ENCODE measurements at places on chromosomes 1 and 21.

- H3K4me1 ChIP-seq: no peaks in the 10 kb centered on the region
- no peak for DNase-seq
- H3K36me3 ChIP-seq: no peaks in the 10 kb centered on the region
- H3K27me3 ChIP-seq: no peaks in the 10 kb centered on the region
- H3K4me3 ChIP-seq: no peak overlapping the region
Observed at GRCh38 chr1:207430602-207431001, 23.5 kb upstream of the CR2 start.

DNA sequence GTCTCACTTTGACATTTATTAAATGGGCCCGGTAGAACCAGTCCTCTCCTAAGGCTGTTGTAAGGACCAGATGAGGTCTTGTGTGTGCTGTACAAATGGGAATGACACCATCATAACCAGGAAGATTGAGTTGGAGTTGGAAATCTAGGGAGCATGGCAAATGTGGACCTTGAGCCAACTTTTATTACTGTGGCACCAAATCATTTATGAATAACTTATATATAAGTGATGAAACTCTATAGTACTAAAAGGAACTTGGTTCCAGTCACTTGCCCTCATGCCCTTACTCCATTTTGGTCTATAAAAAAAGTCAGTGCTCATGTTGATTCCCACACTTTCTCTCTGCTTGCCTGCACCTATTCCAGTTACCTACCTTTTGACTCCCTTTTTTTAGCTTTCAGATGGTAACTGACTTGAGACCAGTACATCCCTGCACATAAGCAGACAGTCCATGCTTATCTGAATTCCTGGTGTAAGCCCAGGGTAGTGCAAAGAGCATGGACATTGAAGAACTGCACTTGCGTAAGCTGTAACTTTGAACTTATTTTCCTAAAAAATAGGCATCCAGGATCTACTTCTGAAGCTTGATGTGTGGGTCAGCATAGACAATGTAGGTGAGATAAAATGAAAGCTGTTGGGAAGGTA, 210.6 kb downstream of the PBX1 start:
- H3K27ac ChIP-seq: no peak overlapping the region
- no peaks in the 10 kb centered on the region for H3K27me3 ChIP-seq
- DNase-seq: no peak
- peaks cover 42% of the 10 kb centered on the region for H3K4me1 ChIP-seq
- no peaks in the 10 kb centered on the region for H3K36me3 ChIP-seq
- H3K4me3 ChIP-seq: no peak overlapping the region

DNA sequence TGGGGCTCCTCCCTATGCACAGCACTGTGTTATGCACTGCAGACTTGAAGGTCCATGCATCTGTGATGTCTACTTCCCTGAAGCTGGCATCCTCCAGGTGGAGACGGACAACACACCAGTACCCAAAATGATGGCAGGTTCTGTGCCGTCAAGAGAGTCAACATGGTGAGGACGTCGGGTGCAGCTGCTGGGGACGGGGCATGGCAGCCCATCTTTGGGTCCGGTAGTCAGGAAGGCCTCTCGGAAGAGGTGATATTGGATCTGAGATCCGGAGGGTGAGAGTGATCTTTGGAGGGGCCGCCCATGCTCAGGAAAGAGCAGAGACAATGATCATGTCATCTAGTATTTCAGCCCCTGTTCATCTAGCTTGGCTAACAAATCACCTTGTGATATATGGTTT, 104.1 kb downstream of the RIPK4 start:
- DNase-seq: no peak
- H3K4me3 ChIP-seq: no peak overlapping the region
- H3K27ac ChIP-seq: no peak overlapping the region

GRCh38 chr1:10986525-10986890, 25.9 kb upstream of the TARDBP start:
- H3K4me1 ChIP-seq: no peaks in the 10 kb centered on the region
- no peaks in the 10 kb centered on the region for H3K36me3 ChIP-seq
- H3K27me3 ChIP-seq: peaks cover 21% of the 10 kb centered on the region
- H3K27ac ChIP-seq: no peak overlapping the region
- no peak for DNase-seq

DNA sequence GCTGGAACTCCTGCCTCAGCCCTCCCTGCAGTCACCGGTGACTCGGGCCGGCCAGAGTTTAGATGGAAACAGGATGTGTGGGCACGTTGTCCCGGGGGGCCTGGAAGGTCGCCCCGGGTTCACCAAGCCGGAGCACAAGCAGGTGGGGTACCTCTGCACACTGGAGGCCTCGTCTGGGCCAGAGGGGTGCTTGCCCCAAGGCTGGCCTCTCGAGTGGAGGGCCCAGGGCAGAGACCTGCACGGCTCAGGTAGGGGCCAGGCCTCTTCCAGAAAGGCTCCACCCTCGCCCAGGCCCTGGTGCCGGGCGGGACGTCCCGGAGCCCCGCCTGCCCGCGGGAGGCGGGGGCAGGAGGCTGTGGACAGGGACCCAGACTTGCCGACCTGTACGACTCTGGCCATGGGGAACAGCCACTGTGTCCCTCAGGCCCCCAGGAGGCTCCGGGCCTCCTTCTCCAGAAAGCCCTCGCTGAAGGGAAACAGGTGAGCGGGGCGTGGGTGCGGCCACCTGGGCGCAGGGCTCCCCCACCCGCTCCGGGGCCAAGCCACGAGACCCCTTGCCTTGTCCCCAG, at the start of gene PLEKHN1:
PLEKHN1 (plus strand) TSS at position 348 of the 569 bp plus-strand sequence; CDS start at position 398, 50 bp downstream.
- peak; percentile 45 for DNase-seq
- H3K36me3 ChIP-seq: peaks cover 20% of the 10 kb centered on the region
- H3K27me3 ChIP-seq: peaks cover 5% of the 10 kb centered on the region
- peak within 1 kb of the TSS; percentile 92 for H3K4me3 ChIP-seq

GRCh38 chr1:46284058-46284457, 19.4 kb downstream of the LRRC41 start:
- no peak overlapping the region for H3K4me3 ChIP-seq
- H3K27me3 ChIP-seq: no peaks in the 10 kb centered on the region
- H3K4me1 ChIP-seq: peaks cover 13% of the 10 kb centered on the region
- no peak for DNase-seq
- no peak overlapping the region for H3K27ac ChIP-seq

DNA sequence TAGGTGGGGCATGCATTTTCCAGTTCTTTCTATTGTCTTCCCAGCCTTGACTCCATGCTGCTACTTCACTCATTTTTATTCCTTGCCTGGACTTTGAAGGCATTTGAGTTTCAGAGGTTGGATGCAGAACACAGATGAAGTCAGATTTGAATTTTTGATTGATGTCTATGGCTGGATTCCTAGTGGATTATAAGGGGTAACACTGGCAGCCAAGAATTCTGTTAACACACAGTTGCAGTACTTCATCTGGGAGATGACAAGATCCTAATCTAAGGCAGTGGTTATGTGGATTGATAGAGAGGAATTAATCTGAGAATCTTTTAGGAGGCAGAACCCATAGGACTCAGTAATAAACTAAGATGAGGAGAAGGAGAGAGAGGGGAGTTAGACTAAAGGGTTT, 439.0 kb upstream of the USP24 start:
- no peak for DNase-seq
- H3K27ac ChIP-seq: no peak overlapping the region
- H3K4me3 ChIP-seq: no peak overlapping the region
- no peaks in the 10 kb centered on the region for H3K27me3 ChIP-seq

DNA sequence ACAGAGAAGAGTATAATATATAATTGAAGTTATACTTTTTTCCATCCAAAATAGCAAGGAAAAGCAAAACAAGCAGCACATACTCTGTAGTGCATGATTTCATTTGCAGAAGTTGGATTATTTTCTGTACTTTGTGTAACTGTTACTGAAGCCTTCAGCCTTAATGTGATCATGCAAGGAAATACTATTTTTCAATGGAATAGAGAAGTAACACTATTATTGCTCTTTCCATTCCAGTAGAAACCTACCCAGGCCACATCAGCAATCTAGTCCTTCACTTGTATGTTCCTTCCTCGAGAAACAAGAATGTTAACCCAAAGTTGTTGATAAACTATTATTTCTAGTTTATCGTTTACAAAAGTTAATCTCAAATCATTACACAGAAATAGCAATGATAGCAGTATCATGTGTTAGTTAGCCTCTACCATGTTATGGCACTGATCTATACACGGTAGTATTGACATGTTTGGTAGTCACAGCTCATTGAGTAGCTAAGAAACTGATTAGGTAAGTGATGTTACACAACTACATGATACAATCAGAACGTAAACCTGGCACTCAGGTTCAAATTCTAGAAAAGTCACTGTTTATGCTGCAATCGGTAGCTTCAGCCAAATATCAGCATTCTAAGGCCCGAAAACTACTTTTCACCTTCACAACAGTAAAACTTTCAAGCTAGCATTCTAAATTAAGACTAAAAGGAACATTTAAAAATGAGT, 37.6 kb upstream of the CHRM3 start:
- H3K4me3 ChIP-seq: no peak overlapping the region
- H3K36me3 ChIP-seq: no peaks in the 10 kb centered on the region
- no peaks in the 10 kb centered on the region for H3K4me1 ChIP-seq
- no peak for DNase-seq
- H3K27ac ChIP-seq: no peak overlapping the region

- no peak for DNase-seq
- no peak overlapping the region for H3K27ac ChIP-seq
- H3K27me3 ChIP-seq: no peaks in the 10 kb centered on the region
- no peaks in the 10 kb centered on the region for H3K36me3 ChIP-seq
- H3K4me3 ChIP-seq: no peak overlapping the region
Observed at GRCh38 chr1:46621930-46622329, 5.3 kb upstream of the MOB3C start.

DNA sequence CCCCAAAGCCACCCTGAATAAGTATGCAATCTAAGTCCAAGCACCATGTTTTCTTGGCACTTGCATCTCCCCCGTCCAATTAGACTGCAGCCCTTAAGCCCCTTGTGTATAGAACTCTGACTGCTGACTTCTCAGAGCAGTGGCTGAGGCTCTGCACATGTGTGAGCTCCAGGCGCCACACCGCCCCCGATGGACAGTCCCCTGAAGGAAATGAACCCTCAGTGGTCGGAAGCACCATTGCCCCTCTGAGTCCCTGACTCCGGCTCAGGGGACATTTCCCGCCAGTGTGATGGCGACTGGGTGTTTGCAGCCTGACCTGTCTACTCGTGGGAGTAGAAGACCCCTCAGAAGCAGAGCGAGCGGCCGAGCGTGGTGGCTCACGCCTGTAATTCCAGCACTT, 37.2 kb upstream of the SCCPDH start:
- no peaks in the 10 kb centered on the region for H3K36me3 ChIP-seq
- H3K4me1 ChIP-seq: no peaks in the 10 kb centered on the region
- no peak overlapping the region for H3K4me3 ChIP-seq

- no peak for DNase-seq
- H3K27me3 ChIP-seq: no peaks in the 10 kb centered on the region
- H3K27ac ChIP-seq: no peak overlapping the region
- peaks cover 10% of the 10 kb centered on the region for H3K36me3 ChIP-seq
Observed at GRCh38 chr1:54284781-54285529, 85.0 kb downstream of the MRPL37 start.

- no peaks in the 10 kb centered on the region for H3K36me3 ChIP-seq
- no peak overlapping the region for H3K4me3 ChIP-seq
- H3K4me1 ChIP-seq: no peaks in the 10 kb centered on the region
- no peak for DNase-seq
- H3K27ac ChIP-seq: no peak overlapping the region
Observed at GRCh38 chr1:214086945-214087344, 99.2 kb downstream of the PROX1 start.

- no peak overlapping the region for H3K4me3 ChIP-seq
- H3K27ac ChIP-seq: peak overlapping the region; percentile 70
- H3K27me3 ChIP-seq: no peaks in the 10 kb centered on the region
Observed at GRCh38 chr21:28959367-28960099, 33.1 kb downstream of the LTN1 start.

DNA sequence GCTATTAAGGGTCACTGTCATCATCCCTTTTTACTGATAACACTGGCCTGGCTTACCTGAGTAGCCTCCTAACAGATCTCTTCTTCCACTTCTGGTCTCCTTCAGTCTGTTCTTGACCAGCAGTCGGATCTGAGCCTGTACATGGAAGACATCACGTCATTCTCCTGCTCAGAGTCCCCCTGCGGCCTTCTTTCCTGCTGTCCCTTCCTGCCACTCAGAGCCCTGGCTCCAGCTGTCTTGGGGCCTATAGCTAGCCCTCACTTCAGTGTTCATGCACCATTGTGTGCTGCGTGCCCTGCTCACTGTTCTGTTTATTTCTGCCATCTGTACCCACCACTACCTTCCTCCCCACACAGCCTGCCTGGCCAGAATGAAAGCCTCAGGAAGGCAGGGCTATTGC, 8.4 kb downstream of the ADARB1 start:
- no peak overlapping the region for H3K4me3 ChIP-seq
- H3K27me3 ChIP-seq: no peaks in the 10 kb centered on the region
- DNase-seq: no peak
- no peak overlapping the region for H3K27ac ChIP-seq
- H3K36me3 ChIP-seq: peaks cover 42% of the 10 kb centered on the region
- H3K4me1 ChIP-seq: peaks cover 37% of the 10 kb centered on the region

DNA sequence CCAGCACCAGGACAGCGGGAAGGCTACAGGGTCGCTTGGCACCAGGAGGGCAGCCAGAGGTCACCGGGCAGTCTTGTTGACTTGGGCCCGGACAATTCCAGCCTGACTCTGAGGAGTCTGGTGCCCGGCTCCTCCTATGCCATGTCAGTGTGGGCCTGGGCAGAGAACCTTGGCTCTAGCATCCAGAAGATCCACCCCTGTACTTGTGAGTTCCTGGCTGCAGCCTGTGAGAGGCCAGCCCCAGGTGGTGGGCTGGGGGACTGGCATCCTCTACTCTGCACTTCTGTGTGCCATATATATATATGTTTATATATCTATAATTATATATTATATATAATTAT, 11.6 kb upstream of the PTPN7 start:
- DNase-seq: no peak
- no peaks in the 10 kb centered on the region for H3K36me3 ChIP-seq
- no peaks in the 10 kb centered on the region for H3K4me1 ChIP-seq

- no peak overlapping the region for H3K27ac ChIP-seq
- no peaks in the 10 kb centered on the region for H3K36me3 ChIP-seq
- H3K4me3 ChIP-seq: no peak overlapping the region
- no peak for DNase-seq
- no peaks in the 10 kb centered on the region for H3K27me3 ChIP-seq
Observed at GRCh38 chr1:44348061-44348485, 7.0 kb downstream of the ERI3 start.

GRCh38 chr1:30823969-30824735, 66.6 kb upstream of the LAPTM5 start:
- no peaks in the 10 kb centered on the region for H3K27me3 ChIP-seq
- DNase-seq: peak; percentile 100
- H3K4me3 ChIP-seq: peak overlapping the region; percentile 57
- no peaks in the 10 kb centered on the region for H3K36me3 ChIP-seq
- H3K4me1 ChIP-seq: peaks cover 20% of the 10 kb centered on the region

Measured in IMR-90 (cell line).